ENCODE measurements at places on chromosomes 6 and 20.

GRCh38 chr20:20089018-20089417 is 36.7 kb downstream of the CFAP61 start:
- DNase-seq: no peak

DNA sequence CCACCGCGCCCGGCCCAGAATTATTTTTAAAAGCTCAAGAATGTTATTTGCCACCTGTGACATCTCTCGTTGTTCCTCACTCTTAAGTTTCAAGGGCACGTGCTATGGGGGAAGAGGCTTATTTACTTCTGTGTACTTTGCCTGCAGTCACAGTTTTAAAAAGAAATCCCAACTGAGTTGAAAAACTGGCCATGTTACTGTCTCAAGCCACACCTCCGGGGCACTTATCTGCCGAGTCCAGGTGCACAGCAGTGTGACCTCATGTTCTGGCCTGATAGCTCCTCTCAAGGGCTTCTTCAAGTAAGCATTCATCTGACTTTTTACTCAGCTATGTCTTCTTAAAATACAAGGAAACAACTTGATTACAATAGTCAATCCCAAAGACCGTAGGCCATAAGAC is 34.5 kb downstream of the SHLD1 start:
- DNase-seq: no peak

GRCh38 chr6:46606338-46606737 is 46.3 kb downstream of the CYP39A1 start:
- DNase-seq: no peak

DNA sequence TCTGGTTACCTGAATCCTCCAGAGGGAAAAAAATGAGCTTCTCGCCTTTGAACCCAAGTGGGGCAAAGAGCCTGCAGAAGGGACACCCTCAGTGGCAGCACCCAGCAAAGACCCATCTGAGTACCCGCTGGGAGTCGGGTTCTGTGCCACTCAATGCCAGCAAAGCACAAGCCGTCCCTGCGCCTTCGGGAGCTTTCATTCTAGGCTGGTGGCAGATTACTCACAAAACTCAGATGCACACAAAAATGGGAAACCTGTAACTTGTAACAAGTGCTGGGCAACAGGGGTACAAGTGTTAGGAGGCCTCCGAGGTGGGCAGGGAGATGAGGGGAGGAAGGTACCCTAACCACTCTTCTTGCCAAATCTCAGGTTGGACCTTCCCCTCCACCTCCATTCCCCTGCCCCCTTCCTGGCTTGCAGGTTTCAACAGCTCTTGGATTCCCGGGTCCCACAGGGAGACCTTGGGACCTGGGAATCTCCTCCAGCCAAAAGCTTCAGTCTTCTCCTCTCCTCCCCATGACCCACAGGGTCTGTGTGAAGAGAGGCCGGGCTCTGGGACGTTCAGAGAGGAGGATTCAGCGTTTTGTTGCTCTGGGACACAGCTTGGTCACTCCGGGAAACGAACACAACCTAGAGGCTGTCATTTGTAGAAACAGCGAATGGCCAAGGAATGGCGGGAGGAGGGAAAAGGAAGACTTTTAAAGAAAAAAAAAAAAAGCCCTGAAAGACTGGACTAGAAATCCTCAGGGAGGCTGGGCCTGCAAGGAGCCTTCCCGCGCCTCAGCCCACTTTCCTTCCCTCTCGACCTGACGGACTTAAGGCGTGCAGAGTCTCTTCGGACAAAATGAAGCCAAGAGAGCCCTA is 1.2 kb upstream of the PARD6B start:
- no peak for DNase-seq

- DNase-seq: no peak
Observed at GRCh38 chr20:23658989-23659609, 21.3 kb upstream of the CST3 start.

GRCh38 chr6:31169123-31169857 is 1.2 kb downstream of the POU5F1 start:
- DNase-seq: no peak

GRCh38 chr6:52157301-52157941 is 28.8 kb upstream of the IL17A start:
- DNase-seq: no peak

DNA sequence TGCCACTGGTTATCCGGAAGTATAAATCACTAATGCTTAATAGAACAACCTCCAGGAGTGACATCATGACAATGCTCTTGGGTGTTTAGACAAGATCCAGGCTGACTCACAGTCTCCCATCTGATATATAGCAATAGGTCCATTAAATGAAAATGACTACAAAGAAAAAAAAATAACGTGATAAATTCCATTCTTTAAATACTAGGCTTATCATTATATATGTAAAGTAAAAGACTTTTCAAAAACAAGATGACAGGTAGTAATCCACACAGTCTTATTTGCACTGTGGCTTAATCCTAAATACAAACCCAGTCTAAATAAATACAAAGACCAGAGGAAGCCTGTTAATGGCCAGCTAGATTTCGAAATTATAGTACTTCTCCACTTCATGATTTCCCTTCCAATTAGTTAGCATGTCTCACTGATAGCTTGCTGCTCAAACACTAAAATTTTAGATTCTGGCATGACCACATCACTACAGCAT is 149.1 kb upstream of the BEND3 start:
- no peak for DNase-seq

GRCh38 chr20:56363491-56363890 is 4.7 kb downstream of the FAM210B start:
- no peak for DNase-seq

DNA sequence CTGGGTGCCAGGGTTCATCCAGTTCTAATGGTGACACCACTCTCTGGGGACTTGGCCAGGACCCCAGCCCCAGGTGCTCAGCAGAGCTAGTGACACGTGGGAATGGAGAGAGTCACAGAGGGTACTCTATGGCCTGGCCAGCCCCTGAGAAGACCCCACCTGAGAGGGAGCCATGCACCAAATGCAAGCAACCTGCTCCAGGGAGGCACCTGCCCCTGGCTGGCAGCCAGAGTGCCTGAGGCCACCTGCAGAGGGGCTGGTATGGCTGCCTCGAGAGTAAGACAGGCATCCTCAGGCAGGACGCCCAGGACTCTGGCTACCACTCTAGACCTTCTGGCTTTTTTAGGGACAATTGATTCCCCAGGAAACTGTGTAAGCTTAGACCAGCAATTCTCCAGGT is 38.6 kb upstream of the CST7 start:
- no peak for DNase-seq

DNA sequence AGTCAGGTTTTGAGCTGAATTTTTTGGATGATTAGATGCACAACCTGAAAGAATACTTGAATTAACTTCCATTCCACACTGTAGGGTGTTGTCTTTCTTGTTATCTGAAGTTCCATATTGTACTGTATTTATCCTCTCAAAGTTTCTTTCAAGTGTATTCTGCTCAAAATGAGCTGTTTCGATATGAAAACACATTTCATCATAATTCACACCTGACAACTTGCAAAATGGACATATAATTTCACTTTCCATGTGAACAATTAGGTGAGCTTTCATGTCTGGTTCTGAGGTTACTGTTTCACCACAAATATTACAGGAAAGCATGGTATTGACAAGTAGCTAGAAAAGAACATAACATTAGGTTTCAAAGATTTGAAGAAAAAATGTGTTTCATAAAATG is 1.7 kb downstream of the ZUP1 start:
- no peak for DNase-seq

DNA sequence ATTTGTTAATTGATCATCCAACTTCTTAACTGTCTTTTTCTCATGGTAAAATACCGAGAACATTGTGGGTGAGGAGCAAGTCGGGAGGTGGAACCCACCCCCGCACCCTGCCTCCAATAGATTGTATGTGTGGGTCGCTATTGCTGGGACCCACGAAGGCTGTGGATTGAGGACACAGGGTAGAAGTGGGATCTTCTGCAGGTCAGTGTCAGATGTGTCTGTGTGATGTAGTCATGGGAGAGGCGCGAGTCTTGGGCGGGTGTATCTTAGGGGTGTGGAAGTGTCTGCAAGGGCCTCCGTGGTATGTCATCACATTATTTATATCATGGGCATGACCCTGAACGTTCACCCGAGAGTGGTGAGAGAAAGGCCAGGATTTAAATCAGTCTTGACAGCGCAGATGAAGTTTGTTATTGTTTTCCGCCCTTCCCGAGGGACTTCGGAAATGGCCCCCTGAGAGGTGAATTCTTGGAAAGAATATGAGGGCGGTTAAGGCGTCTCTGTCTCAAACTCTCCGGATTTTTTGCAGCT is 472 bp upstream of the PAQR8 start:
- DNase-seq: no peak

- peak; percentile 46 for DNase-seq
Observed at GRCh38 chr6:31822036-31822821, 5.3 kb upstream of the HSPA1B start.

DNA sequence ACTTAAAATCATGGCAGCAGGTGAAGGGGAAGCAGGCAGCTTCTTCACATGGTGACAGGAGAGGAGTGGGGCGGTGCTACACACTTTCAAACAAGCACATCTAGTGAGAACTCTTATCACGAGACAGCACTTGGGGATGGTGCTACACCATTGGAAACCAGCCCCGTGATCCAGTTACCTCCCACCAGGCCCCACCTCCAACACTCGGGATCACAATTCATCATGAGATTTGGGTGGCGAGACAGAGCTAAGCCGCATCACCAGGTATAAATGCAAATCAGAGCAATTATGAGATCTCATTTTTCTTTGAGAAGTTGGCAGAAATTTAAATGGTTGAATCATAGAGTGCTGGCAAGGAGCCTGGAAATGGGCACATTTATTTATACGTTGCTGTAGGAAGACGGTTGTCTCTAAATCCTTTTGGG is 31.4 kb downstream of the IGF2R start:
- no peak for DNase-seq

DNA sequence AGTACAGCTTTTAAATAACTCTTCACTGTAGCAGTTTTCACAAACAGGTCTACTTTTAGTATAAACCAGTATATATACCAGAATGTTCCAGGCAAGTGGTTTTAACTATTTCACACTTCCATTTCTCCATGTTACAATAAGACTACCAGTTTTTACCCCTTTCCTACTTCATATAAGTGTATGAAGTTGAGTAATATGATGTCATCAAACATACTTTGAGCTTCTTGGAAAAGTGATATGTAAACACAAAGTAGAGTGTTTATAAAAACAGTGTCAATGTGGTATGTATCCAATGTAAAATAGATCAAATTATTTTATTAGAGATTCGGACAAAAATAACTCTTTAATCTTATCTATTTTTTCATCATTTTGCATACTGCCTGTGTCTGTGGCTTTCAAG is 2.5 kb upstream of the PAQR8 start:
- no peak for DNase-seq

GRCh38 chr20:35773154-35773751 is 1.4 kb downstream of the PHF20 start:
- peak; percentile 8 for DNase-seq

- no peak for DNase-seq
Observed at GRCh38 chr6:83709748-83710050, 798 bp upstream of the SNAP91 start.

DNA sequence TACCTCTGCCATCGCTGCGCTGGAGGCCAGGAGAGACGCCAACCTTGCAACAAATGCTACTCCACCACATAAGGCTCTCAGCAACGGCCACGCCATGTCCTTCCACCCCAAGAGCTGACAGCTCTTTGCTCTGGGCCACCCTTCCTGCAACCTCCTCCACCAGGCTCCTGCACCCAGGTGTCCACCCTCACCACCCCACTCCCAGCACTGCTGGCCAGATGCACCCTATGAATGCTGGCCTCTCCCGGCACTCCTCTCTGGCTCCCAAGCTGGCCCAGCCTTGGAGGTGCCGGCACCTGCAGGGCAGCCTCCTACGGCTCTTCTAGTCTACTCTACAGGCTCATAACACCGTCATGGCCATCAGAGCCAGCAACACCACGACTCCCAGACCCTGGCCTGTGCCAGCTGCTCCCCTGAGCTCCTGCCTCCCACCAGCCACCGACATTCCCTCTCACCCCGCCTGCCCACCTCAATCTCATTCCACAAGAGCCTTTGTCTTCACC is 11.2 kb downstream of the TAF4 start:
- DNase-seq: no peak

DNA sequence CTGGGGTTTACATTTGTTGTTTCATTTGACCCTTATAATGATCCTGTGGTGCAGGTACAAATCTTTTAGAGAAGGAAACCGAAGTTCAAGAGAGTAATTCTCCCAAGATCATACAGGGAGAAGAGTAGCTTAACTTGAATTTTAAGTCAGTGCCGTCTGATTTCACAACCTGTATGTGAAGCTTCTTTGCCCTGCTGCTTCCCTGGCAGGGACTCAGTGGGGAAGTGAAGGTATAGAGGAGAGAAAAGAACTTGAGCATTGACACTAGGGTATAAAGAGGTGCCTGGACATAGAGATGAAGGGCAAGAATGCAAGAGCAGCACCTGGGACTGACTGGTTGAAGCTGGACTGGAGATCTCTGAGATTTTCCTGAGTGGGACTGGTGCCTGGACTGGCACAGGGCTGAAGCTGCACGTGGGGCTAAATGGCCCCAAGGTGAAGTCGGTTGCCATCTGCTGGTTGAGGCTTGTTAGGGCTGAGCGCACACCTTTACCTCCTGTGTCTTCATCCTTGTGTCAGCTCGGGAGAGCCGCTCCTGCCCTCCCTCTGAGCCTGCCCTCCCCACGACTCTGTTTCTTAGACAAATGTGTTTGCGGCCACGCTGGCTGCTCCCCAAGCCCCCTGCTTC is 41.8 kb downstream of the FARS2 start:
- peak; percentile 36 for DNase-seq

DNA sequence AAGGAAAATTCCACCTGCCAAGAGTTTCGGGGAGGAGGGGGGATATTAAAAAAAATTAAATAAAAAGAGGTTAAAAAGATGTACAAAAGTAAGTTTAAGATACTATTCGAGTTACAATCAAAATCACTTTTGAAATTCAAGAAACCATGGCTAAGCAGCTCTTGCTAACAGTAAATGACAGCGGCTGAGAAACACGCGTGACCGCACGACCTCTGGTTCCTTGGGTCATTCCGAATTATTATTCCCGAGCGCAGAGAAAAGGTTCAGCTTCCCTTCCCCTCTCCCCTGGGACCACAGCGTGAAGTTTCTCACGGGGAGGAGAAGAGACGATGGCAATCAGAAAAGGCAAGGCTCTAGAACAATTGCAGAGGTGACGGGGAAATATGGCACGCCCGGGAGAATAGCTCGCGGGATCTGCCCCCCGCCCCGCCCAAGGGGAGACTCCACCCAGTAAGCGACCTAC is 496 bp downstream of the TMEM242 start:
- peak; percentile 60 for DNase-seq

- DNase-seq: no peak
Observed at GRCh38 chr6:107369493-107369892, 89.9 kb downstream of the PDSS2 start.

DNA sequence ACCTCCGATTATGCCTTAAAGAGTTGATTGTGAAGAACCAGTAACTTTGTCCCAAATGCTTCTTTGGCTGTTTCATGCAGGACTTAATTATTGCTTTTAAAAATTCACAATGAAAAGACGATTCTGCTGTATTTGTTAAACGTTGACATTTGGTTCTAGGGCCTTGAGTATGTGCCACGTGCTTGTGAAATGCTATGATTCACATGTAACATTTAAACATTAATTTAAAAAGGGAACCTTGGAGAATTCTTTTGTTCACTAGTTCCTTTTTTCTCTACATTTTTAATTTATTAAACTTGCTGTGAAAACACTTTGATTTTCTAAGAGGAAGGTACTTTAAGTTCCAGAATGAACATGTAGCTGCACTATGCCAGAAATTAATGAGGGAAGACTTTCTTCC is 9.5 kb downstream of the GZF1 start:
- no peak for DNase-seq

GRCh38 chr6:33206864-33207551 is 1.3 kb upstream of the RING1 start:
- DNase-seq: no peak
